ENCODE measurements at places on chromosomes 5 and 9. TPM values are rescaled to one million over a fixed set of nuclear protein-coding genes. Genes with fewer than 3 reads are reported as not detected.

The PPP3R2 gene
- polyA plus RNA-seq = not detected

The PDE6A gene
- 0.05 TPM for polyA plus RNA-seq

The IL17B gene
- not detected for polyA plus RNA-seq

The SPATA31A3 gene
- not detected for polyA plus RNA-seq

DNA sequence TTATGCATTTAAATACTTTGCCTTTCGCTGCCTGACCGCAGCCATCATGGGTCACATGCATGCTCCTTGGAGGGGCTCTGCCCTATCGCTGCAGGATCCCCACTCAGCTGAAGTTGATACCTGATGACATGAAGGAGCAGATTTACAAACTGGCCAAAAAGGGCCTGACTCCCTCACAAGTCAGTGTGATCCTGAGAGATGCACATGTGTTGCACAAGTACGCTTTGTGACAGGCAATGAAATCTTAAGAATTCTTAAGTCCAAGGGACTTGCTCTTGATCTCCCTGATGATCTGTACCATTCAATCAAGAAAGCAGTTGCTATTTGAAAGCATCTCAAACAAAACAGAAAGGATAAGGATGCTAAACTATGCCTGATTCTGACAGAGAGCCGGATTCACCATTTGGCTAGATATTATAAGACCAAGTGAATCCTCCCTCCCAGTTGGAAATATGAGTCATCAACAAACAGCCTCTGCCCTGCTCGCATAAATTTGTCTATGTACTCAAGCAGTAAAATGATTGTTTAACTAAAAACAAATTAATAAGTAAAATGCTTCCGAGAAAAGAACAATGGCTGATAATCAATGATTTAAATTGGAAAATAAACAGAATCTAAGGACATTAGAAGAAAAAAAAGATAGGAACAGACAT lies 41.6 kb upstream of the PPP2CA start:
- no peak for DNase-seq
- H3K27ac ChIP-seq = no peak overlapping the region
- H3K4me3 ChIP-seq = no peak overlapping the region
- H3K27me3 ChIP-seq = no peaks in the 10 kb centered on the region
- peaks cover 6% of the 10 kb centered on the region for H3K4me1 ChIP-seq
- no peaks in the 10 kb centered on the region for H3K36me3 ChIP-seq

- H3K4me1 ChIP-seq = no peaks in the 10 kb centered on the region
- H3K4me3 ChIP-seq = no peak overlapping the region
- H3K36me3 ChIP-seq = no peaks in the 10 kb centered on the region
- no peak overlapping the region for H3K27ac ChIP-seq
Observed at GRCh38 chr5:54607006-54607405, 89.4 kb downstream of the SNX18 start.

DNA sequence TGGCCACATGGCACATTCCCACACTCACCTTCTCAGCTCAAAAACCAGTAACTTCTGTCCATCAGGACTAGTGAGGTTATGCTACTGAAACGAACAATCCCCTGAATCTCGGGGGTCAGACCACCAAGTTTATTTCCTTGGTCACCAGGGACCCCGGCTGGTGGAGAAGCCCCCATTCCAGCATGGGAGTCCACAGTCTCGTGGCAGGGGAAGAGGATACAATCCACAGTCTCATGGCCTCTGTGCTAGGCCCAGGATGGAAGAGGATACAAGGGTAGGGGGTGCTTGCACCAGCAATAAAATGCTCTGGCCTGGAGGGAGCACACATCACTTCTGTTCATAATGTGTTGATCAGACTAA lies 7.4 kb upstream of the CARD19 start:
- H3K27ac ChIP-seq = no peak overlapping the region
- no peak overlapping the region for H3K4me3 ChIP-seq
- no peaks in the 10 kb centered on the region for H3K4me1 ChIP-seq
- no peak for DNase-seq
- H3K36me3 ChIP-seq = no peaks in the 10 kb centered on the region
- no peaks in the 10 kb centered on the region for H3K27me3 ChIP-seq
